Omental fat pad (tissue), 4 donors: ENCODE measurements at places on chromosomes 11 and 22.

DNA sequence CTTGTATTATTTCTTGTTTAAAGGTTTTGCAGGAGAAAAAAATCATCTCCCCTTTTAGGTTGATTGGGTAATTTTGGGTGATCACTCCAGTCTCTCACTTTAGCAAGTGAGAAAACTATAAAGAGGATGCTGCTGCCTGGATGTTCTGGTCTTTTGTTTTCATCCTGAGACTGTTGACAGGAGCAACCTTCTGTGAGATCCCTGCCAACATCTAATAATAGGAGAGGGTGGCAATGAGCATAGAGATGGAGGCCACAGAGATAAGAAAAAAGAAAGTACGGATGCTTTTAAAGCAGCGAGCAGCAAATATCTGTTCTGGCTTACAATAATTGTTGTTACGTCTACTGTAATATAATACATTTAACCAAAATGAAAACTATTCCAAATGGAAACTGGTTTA is 293.6 kb upstream of the MTNR1B start:
- no peak for DNase-seq

DNA sequence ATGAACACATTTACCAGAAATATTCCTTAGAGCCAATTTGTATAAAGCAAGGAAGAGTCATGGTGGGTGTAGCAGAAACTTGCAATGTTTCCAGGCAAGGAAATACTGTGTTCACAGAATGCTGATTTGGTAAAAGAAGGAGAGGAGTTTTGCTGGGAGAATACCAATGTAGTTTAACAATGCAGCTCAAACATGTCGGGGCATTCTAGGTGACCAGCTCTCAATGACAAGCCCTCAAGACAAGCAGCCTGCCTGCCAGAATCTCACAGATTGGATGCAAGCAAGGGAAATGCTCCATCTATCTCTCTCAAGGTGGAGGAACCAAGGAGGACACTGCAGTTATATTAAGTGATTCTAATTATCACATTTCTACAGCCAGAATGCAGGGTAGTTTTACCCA is 190.4 kb downstream of the MAML2 start:
- no peak for DNase-seq

DNA sequence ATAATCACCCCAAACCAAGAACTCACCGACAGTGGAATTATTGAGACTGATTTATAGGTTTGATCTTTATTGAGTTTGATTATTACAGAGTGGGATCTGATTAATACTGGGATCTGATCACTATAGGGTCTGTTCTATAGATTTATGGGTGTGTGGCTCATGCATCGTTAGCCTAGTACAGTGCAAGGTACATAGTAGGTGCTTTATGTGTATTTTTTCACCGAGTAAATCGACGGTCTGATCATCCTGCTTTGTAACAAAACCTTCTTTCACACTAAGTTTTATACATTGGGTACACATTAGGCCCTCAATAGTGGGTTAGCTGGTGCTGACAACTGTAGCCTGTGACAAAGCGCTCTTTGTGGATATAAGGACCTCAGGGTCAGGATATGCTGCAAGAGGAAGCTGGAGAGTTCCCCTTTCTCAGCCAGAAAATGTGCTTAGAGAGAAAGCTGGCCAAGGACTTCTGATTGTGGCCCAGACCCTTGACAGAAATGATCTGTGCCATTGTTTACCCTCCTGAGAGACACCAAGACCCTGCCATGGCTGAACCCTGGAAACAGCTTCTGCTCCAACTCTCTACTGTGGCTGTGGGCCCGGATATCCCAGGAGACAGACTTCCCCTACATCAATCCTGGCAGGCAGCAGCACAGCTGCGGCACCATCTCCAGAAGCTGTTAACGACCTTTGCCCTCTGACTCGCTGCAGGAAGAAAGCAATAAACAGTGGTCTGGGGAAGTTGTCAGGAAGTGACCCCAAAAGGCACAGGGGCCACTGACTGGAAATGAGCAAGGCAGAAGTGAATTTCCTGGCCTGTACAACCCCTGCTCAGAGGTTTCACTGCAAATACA is 16.1 kb upstream of the TPP1 start:
- DNase-seq: no peak

DNA sequence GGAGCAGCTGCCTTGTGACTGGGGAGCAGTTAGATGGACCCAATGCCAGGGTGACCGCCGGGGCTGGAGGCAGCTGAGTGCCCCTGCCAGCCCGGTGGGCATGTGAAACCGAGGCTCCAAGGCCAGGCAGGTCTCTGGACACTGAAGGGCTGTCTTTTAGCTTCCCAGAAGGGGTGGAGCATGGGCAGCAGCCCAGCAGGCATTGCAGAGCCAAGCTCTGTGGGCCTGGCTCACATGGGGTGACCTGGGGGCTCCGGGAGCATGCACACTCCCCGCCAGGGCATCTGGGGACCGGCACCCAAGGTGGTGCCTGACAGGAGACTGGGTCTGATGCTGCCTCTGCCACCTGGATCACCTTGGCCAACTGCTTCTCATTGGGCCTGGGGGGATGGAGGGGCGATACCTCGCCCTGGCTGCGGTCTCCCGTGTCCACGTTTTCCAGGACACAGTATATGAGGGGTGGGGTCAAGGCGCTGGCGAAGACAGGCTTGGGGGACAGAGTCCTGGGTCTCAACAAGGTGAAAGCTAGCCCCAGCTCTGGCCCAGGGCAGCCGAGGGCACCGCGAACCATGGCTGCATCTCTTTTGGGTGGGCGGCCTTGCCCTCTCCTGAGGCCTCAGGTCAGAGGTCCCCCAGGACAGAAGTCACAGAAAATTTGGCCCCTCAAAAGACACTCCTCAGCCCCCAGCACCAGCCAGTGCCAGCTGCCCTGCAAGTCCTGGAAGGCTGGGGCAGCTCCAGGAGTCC is 3.5 kb downstream of the INS start:
- no peak for DNase-seq
